ENCODE measurements at places on chromosomes 4 and X. TPM values are rescaled to one million over a fixed set of nuclear protein-coding genes. Genes with fewer than 3 reads are reported as not detected.

DNA sequence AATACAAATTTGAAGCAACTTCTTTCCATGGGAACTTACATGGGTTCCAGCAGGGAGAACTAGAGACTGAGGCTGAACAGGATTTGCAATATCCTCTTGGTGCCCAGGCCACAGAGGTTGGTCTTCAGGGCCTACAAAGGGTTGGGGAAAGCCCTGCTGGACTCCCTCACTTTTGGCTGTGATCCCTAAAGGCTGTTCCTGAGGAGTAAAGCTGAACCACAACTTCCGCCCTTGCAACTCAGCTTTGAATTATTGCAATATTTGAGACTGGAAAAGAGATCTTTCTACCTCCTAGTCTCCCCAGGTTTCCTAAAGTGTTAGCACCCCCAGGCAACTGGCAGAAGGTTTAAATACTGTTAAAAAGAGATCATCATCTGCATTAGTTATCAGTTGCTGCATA lies 26.9 kb downstream of the DCHS2 start:
- no peak overlapping the region for H3K27ac ChIP-seq
- no peaks in the 10 kb centered on the region for H3K4me1 ChIP-seq
- no peak overlapping the region for H3K4me3 ChIP-seq
- H3K27me3 ChIP-seq = no peaks in the 10 kb centered on the region
- H3K36me3 ChIP-seq = no peaks in the 10 kb centered on the region

The EGFL6 gene
- total RNA-seq = not detected

The CFAP47 gene
- total RNA-seq = not detected

The TMEM47 gene
- total RNA-seq = 43.8 TPM

GRCh38 chrX:1484638-1485019 lies 31.9 kb upstream of the ASMTL start:
- no peak for DNase-seq
- peaks cover 5% of the 10 kb centered on the region for H3K4me1 ChIP-seq
- no peak overlapping the region for H3K27ac ChIP-seq
- H3K4me3 ChIP-seq = no peak overlapping the region

DNA sequence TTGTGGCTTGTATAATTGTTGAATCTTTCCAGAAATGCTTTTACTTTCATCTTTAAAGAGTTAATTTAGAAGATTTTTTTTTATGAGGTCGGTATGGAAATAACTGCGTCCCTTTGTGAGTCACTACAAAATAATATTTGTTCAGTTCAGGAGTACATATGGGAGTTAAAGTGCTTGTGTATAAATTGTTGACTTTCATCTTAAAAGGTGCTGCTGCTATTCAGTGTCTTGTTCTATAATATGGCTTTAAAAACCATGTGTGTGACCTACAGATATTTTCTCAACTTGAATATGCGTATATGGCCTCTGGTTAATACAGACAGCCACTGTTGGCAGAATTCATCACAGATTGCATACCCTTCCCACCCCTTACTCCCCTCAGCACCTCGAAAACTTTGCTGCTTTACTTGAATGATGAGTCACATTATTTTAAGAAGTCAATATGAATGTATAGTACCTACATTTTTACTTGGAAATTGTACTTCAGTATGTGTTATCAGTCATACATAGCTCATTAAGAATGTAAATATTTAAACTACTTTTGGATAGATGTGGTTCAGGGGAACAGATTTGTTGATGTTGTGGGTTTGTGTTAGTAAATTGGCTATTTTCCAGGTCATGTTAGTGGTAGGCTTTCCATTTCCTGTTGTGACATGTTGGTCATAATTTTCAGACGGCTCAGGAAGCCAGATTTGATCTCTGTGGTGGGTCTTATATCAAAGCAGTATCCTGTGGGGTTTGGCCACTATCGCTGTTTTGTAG lies 1.5 kb downstream of the CLCN3 start:
- no peaks in the 10 kb centered on the region for H3K4me1 ChIP-seq
- peak overlapping the region; percentile 83 for H3K4me3 ChIP-seq
- H3K27me3 ChIP-seq = no peaks in the 10 kb centered on the region

GRCh38 chr4:36709991-36710390 lies 428.6 kb downstream of the DTHD1 start:
- no peak for DNase-seq
- H3K27ac ChIP-seq = no peak overlapping the region
- no peak overlapping the region for H3K4me3 ChIP-seq
- no peaks in the 10 kb centered on the region for H3K4me1 ChIP-seq
- H3K36me3 ChIP-seq = no peaks in the 10 kb centered on the region

The RHOXF2 gene
- total RNA-seq = not detected

DNA sequence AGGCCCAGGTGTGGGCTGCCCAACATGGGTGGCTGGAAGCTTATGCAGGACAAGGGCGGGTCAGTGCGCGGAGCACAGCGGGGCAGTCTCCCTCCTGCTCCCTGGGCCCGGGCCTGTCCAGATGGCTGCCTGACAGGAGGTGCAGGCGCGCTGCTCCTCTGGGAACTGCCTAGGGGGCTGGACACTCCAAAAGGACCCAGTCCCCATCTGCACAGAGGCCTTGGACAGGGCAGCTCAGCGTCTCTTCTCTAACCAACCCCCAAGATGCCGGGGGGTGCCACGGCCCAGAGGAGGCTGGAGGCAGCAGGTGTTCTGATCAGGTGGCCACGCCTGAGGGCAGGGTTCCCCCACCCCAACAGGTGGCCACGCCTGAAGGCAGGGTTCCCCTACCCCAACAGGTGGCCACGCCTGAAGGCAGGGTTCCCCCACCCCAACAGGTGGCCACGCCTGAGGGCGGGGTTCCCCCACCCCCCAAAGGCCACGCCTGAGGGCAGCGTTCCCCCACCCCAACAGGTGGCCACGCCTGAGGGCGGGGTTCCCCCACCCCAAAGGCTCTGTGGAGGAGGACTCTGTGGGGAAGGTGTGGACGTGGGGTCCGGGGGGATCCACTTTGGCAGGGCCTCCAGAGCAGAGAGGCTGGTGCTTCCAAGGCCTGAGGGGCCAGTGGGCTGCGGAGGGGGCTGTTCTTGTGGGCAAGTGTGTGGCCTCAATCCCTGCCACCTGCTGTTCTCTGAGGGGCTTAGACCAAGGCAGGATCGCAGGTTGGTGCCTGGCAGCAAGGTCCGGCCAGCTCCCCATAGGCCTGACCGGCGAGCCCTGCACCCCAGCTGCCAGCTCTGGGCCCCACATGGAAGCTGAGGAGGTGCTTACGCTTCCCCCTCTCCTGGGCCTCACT lies 36.1 kb downstream of the CPLX1 start:
- H3K27ac ChIP-seq = no peak overlapping the region
- H3K4me3 ChIP-seq = no peak overlapping the region

The FGD1 gene
- total RNA-seq = 6.6 TPM

GRCh38 chr4:121154103-121154515 lies 10.0 kb downstream of the TNIP3 start:
- H3K27me3 ChIP-seq = no peaks in the 10 kb centered on the region
- peaks cover 8% of the 10 kb centered on the region for H3K4me1 ChIP-seq
- no peaks in the 10 kb centered on the region for H3K36me3 ChIP-seq
- no peak for DNase-seq
- H3K27ac ChIP-seq = no peak overlapping the region

The MSL3 gene
- total RNA-seq = 11.4 TPM

DNA sequence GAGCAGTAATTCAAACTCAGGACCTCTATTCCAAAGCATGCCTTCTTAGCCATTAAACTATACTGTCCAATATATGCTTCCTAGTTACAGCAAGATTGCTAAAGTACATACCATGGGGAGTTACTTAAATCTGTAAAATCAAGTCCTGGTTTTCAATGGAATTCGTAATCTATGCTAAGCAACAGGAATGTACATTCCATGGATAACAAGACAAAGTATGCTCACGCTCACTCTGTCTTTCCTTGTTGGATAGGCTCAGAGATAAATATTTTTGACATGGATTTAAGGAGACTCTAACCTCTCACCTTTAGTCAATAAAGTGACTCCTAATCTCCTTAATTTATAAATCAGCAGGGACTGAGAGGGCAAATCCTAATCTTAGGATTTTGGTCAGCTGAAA lies 47.3 kb upstream of the STK26 start:
- H3K36me3 ChIP-seq = no peaks in the 10 kb centered on the region
- H3K4me1 ChIP-seq = no peaks in the 10 kb centered on the region
- no peak overlapping the region for H3K27ac ChIP-seq
- DNase-seq = no peak
- no peak overlapping the region for H3K4me3 ChIP-seq

- no peak overlapping the region for H3K4me3 ChIP-seq
- no peaks in the 10 kb centered on the region for H3K4me1 ChIP-seq
- H3K36me3 ChIP-seq = no peaks in the 10 kb centered on the region
- no peak for DNase-seq
These were observed 19.7 kb upstream of the ABCG2 start for GRCh38 chr4:88177983-88178625.

Data from right atrium auricular region (tissue), 2 donors.